ENCODE measurements at places on chromosomes 6 and 20.

DNA sequence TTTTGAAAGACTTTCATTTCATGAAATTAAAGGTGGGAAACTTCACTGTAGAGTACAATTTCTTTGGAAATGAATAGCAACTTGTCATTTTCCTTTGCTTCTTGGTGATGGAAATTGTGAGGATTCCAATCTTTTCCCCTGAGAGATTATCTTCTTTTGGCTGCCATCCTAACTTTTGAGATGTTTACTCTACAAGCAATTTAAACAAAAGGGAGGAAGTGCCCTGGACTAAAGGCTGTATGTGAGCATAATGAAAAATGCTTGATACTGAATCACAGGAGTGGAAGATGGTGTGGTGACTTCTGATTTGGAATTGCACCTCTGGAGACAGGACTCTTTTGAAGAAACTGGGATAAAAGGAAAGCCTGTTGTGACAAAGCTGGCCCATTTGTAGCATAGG, 43.1 kb upstream of the JAG1 start:
- DNase-seq: no peak

DNA sequence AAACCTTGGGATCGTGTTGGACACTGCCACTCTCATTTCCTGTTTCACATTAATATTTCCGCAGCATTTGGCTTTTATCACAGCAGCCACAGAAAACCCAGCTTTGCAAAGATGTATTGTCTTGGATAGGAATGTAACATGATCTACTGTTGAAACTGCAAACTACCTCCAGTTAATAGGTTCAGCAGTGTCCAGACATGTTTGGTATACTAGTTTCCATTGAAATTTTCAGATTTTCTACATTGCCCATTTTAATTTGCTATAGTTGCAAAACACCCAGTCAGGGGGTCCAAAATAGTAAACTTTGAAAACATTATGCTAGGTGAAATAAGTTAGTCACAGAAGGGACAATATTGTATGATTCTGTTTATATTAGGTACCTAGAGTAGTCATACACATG, 3.3 kb downstream of the ANKRD6 start:
- DNase-seq: peak; percentile 23

- peak; percentile 29 for DNase-seq
These were observed 96.0 kb downstream of the EYA2 start for GRCh38 chr20:46990596-46991104.

DNA sequence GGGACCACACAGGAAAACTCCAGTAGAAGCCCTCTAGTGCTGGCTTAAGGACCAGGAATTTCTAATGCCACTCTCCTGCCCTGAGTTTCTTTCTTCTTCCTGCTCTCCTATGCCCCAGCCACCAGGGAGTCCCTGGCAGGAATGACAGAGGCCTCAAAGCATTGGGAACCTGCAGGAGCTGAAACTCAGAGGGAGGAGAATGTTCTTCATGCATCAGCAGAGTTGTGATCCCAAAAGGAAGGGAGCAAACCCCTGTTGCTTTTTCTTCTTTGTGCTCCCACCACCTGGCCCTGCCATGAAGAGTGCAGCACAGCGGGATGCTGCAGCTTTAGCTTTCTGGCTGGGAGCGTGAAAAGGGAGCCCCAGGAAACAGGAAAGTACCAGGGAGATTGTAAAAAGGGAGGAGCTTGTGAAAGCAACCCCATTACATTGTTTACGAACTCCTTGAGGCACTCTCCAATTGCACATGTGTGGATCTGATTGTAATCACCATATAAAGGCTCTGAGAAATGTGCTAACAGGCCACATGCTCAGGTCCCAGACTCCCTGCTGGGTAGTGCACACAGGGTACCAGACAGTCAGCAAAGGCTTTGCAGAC, 34.7 kb upstream of the FKBP1A start:
- no peak for DNase-seq

DNA sequence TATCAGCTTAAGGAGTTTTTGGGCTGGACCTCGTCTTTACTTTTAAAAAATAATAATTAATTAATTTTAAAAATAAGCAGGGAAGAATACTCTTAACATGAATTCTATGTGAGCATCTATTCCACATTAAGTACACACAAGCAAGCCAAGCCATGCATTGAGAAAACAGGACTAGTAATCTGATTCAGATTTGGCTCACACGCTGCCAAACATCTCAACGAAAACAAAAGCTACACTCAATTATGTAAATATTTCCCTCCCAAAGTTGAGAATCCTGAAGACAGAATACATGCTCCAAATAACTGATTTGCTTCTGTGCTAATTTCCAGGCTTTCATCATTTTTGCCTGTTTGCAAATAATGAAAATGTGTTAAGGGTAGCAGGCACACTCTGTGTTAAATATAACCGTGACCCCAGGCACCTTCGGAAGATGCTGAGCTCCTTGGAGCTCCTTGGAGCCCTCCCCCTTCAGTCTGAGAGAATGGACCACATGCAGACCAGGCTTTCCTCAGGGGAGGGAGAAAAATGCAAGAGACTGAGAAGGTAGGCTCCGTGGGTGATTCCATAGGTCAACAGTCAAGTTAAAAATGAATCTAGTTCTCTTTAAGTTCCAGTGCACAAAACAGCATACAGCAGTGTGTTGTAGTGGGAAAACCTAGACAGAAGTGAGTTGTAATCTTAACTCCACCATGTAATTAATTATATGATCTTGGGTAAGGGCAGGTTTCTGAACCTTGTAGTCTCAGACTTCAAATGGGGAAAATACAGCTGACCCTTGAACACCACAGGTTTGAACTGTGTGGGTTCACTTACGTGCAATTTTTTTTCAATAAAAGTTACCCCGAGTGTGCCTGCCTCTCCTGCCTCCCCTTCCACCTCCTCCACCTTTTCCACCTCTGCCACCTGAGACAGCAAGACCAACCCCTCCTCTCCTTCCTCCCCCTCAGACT, 161.3 kb upstream of the RREB1 start:
- DNase-seq: peak; percentile 41

DNA sequence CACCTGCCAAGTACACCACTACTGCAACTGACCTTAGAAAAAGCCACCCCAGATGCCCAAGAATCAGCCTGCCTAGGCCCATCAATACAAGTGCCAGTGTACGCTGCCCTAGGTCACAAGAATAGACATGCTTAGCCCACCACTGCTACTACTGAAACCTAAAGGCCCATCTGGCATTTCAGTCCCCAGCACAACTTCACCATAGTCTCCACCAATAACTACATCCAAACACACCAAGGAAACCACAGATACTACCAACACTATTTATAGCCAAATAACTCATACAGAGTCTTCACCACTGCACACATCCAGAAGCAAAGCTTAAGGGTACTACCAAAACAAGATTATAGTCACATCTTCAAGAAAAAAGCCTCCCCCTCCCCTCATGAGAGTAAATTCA, 28.2 kb downstream of the TREML4 start:
- no peak for DNase-seq

DNA sequence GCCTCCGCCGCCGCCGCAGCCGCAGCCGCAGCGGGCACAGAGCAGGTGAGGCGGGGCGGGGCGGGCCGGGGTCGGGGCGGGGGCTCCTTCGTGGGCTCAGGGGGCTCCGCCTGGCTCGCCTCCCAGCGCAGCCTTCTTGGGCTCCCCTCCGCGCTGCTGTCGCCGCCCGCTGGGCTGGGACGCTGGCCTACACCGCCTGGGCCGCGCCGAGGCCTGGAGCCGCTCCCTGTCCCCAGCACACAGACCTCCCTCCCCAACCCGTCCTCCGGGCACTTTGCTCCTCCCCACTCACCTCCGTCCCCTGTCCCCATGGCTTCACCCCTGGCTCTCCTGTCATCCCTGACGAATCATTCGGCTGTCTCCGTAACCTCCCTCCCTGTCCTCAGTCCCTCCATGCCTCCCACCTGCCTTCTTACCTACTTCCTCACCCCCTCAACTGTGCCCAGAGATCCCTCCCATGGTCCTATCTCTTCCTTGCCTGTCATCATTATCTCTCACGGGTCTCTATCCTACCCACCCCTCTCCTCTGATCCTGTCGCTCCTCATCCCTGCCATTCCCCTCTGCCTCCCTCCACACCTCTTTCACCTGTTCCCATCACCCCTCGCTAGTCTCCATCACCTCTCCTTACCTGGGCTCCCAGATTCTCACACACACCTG, 512 bp downstream of the TTBK1 start:
- DNase-seq: peak; percentile 10

DNA sequence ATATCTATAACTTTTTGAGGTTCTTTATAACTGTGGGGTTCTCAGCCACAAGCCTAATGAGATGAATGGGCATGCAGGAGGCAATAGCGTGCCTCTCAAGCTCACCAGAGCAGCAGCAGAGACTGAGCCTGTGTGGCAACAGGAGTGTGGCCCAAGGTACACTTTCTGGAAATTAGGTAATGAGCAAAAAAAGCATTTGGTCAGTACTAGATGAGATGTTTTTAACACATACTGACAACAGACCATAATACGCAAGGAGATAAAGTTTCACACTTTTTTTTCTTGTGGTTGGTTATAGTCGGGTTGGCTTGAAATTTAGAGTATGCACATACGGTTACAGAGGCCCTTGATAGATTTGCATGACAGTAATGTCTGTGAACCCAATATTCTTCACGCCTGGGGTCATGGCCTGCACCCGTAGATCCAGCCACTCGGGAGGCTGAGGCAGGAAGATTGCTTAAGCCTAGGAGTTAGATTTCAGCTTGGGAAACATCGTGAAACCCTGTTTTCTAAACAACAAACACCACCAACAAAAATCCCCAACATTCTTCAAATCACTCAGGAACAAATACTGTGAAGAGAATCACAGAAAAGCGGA, 300.1 kb downstream of the GMDS start:
- DNase-seq: no peak

DNA sequence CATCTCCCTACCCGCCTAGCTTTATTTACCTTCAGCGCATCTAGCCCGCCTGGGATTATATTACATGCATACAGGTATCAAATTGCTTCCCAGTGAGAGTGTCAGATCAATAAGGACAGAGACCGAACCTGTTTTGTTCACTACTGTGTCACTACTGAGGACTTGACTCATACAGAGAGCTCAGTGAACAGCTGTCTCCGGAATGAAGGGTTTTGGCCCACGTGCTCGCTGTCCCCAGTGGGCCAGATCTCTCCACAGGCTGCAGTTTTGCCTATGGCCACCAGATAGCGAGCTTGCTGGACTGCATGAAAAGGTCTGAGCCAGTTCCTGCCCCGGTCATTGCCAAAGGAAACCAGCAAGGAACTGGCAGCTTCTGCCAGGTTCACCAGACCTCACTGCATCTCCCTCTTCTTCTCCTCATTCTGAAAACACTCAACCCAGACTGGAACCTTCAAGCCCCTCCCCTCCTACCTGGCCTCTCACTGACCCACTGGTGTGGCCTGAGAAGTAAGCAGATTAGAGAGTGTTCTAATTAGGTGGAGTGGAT, 150.8 kb downstream of the ZMYND8 start:
- DNase-seq: peak; percentile 38

- DNase-seq: no peak
These were observed 29.1 kb upstream of the FOXC1 start for GRCh38 chr6:1580585-1580984.

GRCh38 chr20:36036688-36037087, 68.3 kb downstream of the CNBD2 start:
- no peak for DNase-seq
